Gastrocnemius medialis (tissue), 4 donors: ENCODE measurements at places on chromosomes 11 and 22. TPM values are rescaled to one million over a fixed set of nuclear protein-coding genes. Genes with fewer than 3 reads are reported as not detected.

KIF18A gene
- 0.41 TPM for total RNA-seq

KBTBD3 gene
- 0.92 TPM for total RNA-seq

SCGB1A1 gene
- not detected for total RNA-seq

POLA2 gene
- 9.2 TPM for total RNA-seq

IL10RA gene
- 2.1 TPM for total RNA-seq

PLAAT2 gene
- not detected for total RNA-seq

KRTAP5-8 gene
- not detected for total RNA-seq
